ENCODE measurements at places on chromosomes 7 and 10.

DNA sequence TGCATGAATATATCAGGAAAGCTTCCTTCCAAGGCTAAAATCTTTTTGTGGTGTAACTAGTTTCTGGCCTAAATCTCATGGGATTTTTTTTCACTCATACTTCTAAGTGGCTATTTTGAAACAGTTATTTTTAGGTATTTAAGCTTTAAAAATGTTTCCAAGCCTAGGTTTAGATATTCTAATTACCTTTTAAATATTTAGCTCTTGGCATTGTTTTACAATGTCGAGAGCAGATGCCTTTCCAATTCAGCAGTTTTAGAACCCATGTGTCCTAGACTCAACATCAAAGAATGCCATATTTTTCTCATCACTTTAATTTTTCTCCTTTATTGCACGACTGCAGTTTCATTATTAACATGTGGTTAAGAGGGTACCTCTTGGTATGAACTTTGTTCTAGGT, 27.1 kb upstream of the STOX1 start:
- DNase-seq = no peak

- DNase-seq = no peak
Measured at GRCh38 chr10:1601406-1601805, 135.9 kb downstream of the ADARB2 start.

DNA sequence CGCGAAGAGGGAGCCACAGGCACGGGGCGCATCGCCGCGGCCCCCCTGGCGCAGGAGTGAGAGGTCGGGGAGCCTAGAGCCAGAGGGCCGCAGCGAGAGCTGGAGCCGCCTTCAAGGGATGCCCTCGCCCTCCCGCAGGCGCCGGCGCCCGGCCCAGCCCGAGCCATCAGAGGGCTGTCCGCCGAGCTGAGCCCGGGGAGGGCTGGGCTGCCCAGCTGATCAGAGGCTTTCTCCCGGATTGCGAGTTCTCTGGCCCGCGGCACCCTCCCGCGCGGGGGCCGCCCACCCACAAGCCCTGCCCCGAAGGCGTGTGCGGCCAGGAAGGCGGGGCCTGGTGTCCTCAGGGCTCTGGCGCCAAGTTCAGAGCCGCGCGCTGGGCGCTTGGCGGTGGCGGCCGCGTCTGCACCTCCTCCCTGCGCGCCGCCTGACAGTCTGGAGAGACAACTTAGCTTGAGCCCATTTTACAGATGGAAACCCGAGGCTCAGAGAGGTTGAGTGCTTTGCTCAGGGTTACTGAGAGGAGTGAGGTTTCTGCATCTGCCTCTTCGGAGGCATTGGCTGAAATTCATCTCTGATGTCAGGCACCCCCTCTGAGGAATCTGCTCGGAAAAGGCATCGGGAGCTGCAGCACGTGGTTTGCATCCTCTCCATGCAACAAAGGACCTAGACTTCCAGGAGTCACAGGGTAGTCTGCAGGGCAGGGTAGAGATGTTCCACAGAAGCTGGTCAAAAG, 3.8 kb upstream of the ANTXRL start:
- DNase-seq = no peak

GRCh38 chr7:115779561-115779960, 251.0 kb downstream of the TFEC start:
- no peak for DNase-seq

DNA sequence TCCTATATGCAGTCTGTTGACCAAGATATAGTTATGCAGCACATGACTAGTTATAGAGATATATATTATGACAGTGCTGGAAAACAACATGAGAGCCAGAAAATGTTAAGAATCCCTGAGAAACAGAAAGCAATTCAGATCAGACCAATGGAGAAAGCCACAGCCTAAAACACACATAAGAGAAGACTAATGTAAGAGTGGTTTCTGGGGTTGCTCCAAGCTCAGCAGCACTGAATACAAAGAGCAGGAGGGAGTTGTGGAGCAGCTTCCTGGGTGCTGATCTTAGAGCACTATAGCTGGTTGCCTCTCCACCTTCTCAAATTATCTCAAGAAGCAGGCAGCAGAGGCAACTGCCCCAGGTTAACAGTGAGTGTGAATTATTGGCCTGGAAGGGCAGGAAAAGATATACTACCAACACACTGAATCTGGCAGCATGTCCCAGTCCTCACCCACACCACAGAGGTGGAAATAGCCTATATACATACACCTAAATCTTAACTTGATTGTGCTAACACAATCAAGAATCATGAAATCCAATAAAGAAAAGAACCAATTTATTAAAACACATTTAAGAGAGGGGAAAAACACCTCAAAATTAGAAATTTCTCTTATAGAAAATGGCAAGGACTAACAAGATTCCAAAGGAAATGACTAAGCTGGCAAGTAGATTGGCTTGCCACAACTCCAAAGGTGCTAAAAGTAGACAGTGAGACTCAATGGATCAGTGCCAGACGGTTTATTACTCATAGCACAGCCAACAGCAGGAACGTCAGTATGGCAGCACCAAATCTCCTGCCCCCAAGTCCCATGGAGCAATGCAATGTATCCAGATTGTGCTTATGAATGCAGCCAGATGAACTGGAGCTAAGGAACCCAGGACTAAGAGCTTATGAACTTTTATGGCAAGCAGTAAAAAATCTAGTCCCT, 5.1 kb downstream of the PTTG1IP2 start:
- no peak for DNase-seq

GRCh38 chr10:129796710-129797420, 167.2 kb downstream of the EBF3 start:
- DNase-seq = no peak

DNA sequence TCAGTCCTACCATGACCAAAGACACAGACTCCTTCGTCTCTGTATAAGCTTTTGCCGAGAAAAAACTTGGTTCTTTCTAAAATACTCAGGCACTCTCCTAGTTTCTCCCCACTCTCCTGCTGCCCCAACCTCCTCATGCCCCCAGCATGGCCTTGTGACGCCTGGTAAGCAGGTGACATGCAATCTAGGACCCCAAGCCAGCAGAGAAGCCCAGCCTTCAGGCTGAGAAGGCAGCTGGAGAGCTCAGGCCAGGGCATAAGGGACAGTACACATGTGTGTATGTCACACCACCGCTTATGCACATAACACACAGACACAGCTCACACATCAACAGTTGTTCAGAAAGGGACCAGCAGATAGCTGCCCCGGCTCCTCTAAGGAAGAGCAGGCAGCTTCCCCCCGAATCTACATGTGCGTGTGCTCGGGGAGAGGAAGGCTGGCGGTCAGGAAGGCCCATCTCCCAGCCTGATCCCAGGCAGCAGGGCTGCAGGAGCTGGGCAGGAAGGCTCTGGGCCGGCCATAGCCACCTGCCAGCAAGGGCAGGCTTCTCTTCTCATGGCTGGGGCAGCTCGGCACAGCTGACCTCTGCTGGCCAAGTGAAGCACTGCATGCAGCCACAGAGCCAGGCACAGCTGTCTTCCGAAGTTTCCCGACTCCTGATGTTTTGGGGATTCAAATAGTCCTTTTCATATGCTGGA, 8.5 kb downstream of the DDX56 start:
- no peak for DNase-seq

GRCh38 chr10:131068760-131069159, 242.8 kb downstream of the TCERG1L start:
- no peak for DNase-seq

DNA sequence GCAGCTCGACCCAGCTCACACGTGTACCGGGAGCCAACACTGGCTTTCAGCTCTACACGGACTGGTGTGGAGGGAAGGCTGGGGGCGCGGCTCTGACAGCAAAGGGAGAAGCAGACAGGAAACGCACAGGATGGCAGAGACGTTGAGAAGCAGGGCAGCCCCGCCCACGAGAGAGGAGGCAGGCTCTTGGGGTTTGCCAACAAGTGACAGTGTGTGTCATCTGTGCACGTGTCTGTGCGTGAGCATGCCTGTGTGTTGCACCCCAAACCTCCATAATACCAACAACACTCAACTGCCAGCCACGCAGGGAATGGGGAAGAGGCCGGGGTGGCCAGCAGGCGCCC, 64.4 kb upstream of the PDGFA start:
- peak; percentile 81 for DNase-seq

GRCh38 chr10:75269605-75270004, 33.8 kb upstream of the COMTD1 start:
- DNase-seq = no peak

DNA sequence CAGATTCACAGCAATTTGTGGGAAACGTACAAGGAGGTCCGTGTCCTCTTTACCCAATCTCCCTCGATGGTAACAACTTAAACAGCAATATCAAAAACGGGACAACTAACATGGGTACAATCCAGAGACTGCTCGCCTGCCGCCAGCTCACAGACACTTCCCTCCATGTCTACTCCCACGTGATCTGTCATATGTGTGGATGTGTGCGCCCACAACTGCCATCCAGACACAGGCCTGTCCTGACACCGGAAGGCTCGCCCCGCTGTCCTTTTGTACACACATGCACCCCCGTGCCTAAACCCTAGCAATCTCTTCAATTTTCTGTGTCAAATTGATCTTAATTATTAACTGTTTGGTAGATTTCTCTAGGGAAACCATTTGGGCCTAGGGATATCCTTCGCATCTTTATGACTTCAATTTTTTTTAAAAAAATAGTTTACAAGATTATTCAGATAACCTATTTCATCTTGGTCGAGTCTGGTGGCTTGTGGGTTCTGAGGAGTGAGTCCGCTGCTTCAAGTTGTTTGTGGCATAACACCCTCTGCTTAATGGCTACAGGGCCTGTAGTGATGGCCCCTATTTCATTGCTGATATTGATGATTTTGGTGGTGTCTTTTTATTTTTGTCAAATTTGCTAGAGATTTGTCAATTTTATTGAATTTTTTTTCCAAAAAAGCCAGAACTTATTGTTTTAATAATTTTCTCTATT, 260.6 kb downstream of the MAD1L1 start:
- DNase-seq = no peak

DNA sequence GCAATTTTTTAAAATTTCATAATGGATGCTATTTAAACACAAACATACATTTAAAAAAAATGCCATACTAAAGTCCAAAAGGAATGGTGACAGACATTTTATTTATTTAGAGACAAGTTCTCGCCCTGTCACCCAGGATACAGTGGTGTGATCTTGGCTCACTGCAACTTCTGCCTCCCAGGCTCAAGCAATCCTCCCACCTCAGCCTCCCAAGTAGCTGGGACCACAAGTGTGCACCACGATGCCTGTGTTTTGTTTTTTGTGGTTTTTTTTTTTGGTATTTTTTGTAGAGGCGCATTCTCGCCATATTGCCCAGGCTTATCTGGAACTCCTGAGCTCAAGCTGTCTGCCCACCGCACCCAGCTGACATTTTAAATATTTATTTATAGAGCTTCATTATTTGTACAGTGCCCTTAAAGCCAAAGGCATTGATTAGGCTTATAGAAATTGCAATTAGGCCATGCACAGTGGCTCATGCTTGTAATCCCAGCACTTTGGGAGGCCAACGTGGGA, 703.5 kb downstream of the AUTS2 start:
- DNase-seq = no peak

GRCh38 chr7:74023092-74023536, 4.9 kb upstream of the ELN start:
- no peak for DNase-seq

DNA sequence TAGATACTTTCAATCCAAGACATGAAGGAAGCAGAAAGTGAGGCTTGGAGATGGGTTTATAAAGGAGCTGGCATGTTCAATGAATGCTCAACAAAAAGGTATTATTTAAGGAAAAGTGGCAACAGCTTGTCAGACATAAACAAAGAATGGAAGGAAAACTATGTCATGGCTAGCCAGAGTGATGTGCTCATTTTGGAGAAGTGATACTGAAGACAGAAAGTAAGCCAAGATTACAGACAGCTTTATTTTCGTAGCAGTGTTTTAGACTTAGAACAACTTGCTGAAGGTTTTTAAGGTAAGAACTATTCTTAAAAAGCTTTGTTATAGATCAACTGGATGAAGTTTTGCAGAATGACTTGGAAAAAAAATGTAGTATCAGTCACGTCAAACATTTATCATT, 160.5 kb upstream of the FERD3L start:
- DNase-seq = no peak

DNA sequence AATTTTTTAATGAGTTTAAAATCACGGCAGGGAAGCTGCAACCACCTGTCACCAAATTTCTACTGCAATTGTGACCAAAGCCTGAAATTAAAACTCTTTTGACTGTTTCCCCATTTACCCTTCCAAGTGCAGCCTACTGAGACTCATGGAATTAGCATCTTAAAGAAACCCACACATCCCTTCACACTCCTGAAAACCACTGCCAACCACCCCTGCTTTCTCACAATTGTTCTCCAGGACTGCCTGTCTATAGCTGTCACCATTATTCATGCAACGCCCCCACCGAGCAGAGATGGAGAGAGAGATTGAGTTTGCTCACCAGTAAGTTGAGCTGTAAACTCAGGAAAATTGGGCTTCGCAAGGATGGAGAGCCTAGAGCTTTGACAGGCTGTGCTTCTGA, 383.8 kb upstream of the SORCS1 start:
- DNase-seq = no peak

GRCh38 chr7:50852901-50853300, 70.2 kb upstream of the GRB10 start:
- DNase-seq = no peak

DNA sequence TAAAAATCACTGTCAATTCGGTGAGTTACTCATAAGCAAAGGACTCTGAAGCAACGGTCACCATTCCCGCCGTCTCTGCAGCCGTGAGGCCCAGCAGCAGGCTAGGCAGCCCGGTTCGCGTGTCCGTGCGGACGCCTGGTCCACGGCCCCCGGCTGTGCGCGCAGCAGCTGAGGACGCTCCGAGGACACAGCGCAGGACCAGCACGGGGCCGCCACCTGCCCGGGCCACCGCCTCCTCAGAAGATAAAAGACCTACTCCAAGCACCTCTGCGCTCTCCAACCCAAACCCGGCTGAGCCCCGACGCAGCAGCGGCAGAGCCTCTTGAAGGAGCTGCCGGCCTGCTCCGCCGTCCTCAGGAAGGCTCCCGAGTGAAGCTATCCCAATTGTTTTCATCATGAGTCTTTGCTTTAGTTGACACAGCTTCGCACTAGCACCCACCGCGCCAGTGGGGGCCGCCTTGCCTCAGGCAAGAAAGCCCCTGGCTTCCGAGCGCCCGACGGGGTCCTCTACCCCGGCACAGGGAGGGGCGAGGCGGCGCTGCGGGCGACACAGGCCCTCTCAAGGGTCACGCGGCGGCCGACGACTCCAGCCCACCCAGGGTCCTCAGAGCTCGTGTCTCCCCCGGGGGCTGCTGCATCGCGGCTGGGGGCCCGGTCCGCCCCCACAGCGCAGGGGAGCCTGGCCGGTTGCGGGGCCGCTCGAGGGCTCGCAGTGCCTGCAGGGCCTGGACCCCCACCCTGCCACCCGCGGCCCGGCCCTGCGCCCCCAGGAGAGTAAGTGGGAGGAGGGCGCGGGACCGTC, 16.9 kb upstream of the GPR146 start:
- no peak for DNase-seq

GRCh38 chr7:30612658-30613265, 18.1 kb downstream of the GARS1 start:
- no peak for DNase-seq

- no peak for DNase-seq
Measured at GRCh38 chr7:106590209-106590816, 70.6 kb downstream of the CCDC71L start.

DNA sequence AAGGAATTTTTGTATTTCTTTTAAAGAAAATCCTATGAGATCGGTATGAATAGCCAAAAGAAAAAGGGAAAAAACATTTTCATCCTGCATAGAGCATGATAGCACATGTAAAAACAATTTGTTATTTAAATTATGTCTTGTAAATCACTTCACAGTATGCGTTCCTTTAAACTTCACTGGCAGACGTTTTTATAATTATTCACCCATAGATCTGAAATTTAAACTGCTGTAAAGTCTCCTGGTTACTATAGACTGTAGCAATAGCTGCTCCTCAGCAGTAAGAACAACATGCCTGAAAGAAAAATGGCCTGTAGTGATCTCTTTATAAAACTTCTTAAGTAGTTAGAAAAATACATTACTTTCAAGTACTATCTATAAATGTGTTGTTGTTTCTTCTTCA, 26.5 kb downstream of the CAPZA2 start:
- no peak for DNase-seq
